Glomerular endothelial cell (primary cell): ENCODE measurements at places on chromosomes 7 and 10. TPM values are rescaled to one million over a fixed set of nuclear protein-coding genes. Genes with fewer than 3 reads are reported as not detected.

Gene CHST15
- 68.1 and 76.9 TPM in 2 replicates for total RNA-seq

Gene SLC16A9
- 1.5 and 4.6 TPM in 2 replicates for total RNA-seq

Gene HABP2
- total RNA-seq: 0.18 and 0.48 TPM in 2 replicates

Gene SMO
- total RNA-seq: 6.2 and 6.5 TPM in 2 replicates

Gene CCDC3
- 1.2 and 1.8 TPM in 2 replicates for total RNA-seq

Gene KNDC1
- total RNA-seq: not detected in 2 replicates

Gene KIAA1217
- 27.3 and 63.1 TPM in 2 replicates for total RNA-seq

Gene ENO4
- total RNA-seq: not detected in 2 replicates

Gene SPDYE2
- not detected in 2 replicates for total RNA-seq

Gene MRC1
- 10.6 and 23.8 TPM in 2 replicates for total RNA-seq

Gene UNCX
- total RNA-seq: not detected in 2 replicates

Gene MSMB
- total RNA-seq: not detected in 2 replicates

Gene WNT8B
- not detected in 2 replicates for total RNA-seq

Gene NPC1L1
- not detected in 2 replicates for total RNA-seq

Gene HOGA1
- 0.12 and 0.15 TPM in 2 replicates for total RNA-seq

Gene ZC3HAV1
- total RNA-seq: 50.0 and 54.7 TPM in 2 replicates

Gene CLRN3
- not detected in 2 replicates for total RNA-seq

Gene SLC26A5
- not detected in 2 replicates for total RNA-seq
